ENCODE measurements at places on chromosomes 7 and 10.

- no peak for DNase-seq
These were observed 71.8 kb upstream of the VWDE start for GRCh38 chr7:12475362-12476063.

GRCh38 chr7:1247527-1248041 is 14.9 kb downstream of the UNCX start:
- no peak for DNase-seq

- DNase-seq, result no peak
These were observed 71.5 kb downstream of the EBF3 start for GRCh38 chr10:129892548-129893052.

DNA sequence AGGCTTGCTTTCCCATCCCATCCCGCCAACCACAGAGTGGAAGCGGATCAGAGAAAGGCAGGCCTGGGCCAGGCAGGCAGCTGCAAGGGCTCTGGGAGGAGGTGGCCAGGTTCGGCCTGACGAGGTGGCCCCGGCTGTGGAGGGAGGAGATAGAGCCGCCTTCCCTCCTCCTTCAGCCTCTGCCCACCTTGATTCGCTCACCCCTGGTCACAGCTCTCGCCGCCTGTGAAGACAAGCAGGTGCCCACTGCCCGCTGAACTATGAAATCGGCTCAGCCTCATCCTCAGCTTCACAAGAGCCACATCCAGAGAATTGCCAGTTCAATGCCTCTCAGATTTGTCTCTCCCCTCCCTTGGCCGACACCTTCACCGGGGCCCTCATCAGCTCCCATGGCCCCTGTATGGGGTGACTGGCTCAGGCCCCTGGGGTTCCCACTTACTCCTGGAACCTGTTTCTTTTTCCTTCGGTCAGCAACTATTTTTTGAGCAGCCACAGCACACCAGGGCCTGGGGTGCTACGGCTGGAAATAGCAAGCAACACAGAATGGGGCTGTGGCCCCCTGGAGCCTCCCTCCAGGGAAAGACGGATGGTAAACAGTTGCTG is 80.0 kb upstream of the CHST15 start:
- no peak for DNase-seq

DNA sequence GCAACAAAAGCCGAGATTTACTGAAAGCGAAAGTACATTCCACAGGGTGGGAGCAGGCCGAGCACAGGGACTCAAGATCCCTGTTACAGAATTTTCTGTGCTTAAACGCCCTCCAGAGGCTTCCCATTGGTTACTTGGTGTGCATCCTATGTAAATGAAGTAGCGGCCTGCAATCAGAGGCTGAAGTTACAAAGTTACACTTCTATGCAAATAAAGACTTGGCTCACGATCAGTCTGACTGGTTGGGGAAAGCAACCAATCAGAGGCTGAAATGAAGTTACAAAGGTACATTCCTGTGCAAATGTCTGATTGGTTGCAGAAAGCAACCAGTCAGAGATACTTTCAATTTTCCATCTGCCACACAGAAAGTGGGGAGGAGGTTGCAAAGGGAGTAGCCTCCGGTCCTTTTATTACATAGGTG is 4.1 kb downstream of the ACBD7 start:
- DNase-seq, result no peak

- no peak for DNase-seq
These were observed 6.4 kb downstream of the CARD11 start for GRCh38 chr7:3037259-3037658.

GRCh38 chr10:122113161-122113944 is 124.4 kb downstream of the TACC2 start:
- DNase-seq, result no peak

GRCh38 chr10:75772153-75772887 is 340.9 kb downstream of the LRMDA start:
- DNase-seq, result no peak

- DNase-seq, result no peak
These were observed 239.5 kb upstream of the FOXP2 start for GRCh38 chr7:114175125-114175524.

DNA sequence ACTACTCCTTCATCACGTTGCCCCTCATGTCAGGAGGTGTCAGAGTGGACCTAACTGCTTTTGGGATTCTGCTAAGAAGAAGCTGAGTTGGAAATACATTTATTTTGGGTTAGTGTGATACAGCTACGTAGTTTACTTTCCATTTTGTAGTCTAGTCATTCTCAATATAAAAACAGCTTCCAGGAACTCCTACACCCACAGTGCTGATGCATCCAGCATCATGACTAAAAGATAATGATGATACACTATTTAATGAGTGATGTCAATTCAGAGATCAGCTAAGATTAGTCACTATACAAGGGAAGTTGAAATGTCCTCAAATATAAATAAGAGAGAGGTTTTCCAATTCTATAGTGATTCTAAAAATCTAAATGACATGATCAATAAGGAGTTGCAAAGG is 264.2 kb upstream of the SLC26A5 start:
- DNase-seq, result no peak

DNA sequence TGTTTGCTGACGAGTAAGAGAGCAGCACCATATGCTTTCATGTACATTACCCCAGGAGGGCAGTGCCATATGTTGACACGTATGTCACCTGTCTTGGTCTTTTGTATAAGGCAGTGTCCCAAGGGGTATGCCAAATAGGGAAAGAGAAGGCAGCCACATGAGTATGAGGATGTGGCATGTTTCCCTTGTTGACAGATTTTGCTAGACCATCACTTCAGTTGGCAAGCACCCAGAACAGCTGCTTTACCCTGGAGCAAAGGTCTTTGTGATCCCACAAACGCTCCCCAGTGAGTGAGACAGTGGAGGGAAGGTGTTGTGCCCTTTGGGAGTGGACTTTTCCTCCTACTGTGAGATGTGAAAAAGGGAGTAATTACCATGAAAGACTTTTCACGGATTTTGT is 350.1 kb downstream of the ETV1 start:
- no peak for DNase-seq

- DNase-seq, result no peak
These were observed 53.6 kb upstream of the ZPBP start for GRCh38 chr7:50146692-50147091.

DNA sequence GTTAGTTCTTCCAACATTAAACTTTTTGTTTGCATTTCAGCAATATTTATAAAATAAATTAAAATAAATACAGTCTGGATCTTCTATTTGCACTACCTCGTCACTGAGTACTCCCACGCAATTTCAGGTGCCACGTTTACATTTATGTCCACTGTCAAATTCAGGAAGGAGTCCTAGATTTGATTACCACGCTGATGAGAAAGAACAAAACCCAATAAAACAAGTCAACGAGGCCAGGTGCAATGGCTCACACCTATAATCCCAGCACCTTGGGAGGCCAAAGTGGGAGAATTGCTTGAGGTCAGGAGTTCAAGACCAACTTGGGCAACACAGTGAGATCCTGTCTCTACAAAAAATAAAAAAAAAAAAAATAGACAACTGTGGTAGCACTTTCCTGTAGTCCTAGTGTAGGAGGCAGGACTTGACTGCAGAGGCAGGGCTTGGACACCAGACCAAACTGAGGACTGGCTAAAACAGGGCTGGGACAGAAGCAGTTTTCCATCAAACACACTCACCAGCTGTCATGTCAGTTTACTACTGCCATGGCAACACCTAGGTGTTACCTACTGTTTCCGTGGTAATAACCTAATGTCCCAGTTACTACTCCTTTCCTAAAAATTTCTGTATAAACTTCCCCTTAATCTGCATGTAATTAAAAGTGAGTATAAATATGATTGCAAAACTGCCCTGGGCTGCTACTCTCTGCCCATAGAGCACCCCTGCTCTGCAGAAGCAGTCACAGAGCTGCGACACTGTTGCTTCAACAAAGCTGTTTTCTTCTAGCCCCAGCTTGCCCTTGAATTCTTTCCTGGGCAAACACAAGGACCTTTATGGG is 341.7 kb downstream of the PARD3 start:
- no peak for DNase-seq

DNA sequence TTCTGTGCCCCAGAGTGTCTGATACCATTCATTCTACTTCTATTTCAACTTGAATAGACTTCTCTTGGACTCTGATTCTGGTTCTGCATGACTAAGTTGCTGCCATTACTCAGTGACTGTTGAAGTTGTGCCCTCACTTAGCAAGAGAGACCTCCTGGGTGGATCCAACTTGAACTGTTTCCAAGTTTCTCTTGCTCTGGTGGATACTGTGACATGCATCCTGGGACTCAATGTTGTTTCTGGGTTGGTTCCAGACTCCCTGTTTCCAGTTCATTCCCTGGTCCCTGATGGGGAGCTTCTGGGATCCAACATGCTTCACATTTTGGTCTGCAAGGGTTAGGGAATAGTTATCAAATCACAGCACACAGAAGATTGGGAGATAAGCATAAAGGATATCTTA is 26.2 kb upstream of the PRPF18 start:
- DNase-seq, result no peak
